NCI-H774 (cell line): ENCODE measurements at places on chromosomes 6 and 20.

DNA sequence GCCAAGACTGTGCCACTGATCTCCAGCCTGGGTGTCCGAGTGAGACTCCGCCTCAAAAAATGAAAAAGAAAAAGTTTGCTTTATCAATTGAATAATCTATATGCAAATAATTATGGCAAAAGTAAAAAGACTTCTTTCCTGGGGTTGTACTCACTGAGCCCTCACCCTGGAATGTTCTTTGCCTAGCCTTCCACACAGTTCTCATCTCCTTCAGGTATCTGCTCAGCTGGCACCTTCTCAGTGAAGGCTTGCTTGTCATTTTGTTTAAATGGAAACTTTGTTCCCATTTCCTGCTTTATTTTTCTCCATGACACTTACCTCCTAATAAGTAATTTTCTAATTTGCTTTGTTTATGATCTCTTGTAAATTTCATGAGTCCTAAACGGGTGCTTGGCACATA, 96.7 kb downstream of the SGK1 start:
- DNase-seq, result no peak

- DNase-seq, result no peak
These were observed 11.9 kb upstream of the TGM3 start for GRCh38 chr20:2283706-2284423.

GRCh38 chr20:16001286-16001685, 572.0 kb downstream of the KIF16B start:
- DNase-seq, result no peak

DNA sequence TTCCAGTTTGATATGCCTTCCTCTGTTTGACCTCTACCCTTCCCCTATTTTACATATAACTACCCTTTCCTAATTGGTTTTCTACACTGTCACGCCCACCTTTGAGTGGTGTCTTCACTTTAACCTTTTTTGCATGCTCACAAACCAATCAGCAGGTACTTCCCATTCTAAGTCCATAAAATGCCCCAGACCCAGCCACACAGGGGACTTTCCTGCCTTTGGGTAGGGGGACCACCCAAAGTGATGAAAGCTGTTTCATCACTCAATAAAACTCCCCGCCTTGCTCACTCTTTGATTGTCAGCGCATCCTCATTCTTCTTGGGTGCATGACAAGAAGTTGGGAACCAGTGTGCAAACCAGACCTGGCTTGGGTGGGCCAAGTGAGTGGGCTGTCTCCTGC, 20.5 kb upstream of the SNRPC start:
- DNase-seq, result no peak

DNA sequence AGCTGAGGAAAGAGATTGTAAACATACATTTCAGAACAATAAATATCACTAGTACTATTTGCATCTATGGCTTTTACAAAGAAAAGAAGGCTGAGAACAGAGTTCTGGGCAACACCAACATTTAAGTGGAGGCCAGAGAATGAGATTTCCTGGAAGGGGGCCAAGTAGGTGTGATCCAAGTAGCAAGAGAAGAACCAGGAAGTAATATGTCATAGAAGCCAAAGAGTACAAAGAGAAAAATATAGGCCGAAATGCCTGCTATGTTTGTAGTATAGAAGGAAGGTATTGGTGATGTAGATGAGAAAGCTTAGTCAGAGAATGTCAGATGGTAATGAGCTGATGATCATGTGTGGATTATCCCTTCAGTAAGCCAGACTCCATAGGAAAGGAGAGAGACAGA, 94.5 kb downstream of the PERP start:
- DNase-seq, result no peak

DNA sequence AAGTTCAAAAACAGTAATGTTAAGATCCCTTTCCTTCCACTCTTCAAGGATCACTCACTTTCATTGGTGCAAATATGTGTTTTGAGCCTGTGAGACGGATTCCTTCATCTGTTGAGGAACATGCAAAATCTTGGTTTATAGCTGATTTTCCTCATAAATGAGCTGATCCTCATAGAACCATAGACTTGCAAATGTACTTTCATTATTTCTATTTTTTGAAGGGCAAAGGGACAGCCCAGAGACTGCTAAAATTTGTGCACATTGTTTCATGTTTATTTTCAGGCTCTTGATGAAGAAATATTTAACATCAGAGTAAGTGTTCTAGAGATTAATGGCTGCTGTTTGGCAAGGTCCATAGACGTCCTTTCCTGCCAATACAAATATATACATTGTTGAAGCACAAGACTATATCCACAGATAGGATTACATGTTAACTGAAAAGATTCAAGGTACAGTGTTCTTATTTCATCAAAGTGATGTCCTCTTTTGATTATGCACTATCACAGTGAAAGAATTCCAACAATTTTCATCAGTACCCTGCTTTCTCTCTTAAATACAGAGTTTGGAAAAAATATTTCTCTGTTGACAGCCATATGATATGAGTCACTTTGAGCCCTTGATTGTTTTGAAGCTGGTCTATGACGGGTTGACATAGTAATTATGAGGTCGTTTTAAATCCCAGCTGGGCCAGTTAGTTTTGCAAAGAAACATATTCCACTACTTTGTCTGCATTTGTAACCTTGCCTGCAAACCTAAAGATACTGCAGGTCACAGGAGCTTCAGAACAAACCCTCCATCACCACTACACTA, 95.7 kb downstream of the FILIP1 start:
- DNase-seq, result no peak

DNA sequence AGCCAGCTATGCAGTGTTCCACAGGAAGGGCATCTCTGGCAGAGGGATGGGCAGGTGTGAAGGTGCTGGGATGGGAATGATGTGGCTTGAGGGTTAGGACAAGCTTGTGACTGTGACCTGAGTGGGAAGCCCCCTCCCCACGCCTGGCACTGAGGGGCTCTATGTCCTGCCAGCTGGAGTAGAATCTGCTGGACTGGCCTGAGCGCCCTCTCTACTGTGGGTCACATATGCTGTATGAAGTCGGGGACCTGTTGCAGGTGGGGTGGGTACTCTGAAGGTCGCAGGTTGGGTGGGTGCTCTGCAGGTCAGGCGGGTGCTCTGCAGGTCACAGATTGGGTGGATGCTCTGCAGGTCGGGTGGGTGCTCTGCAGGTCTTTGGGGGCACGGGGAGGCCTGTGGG, 20.3 kb downstream of the KCNG1 start:
- no peak for DNase-seq

- DNase-seq, result no peak
These were observed 153.6 kb upstream of the CST7 start for GRCh38 chr20:24795436-24795835.

DNA sequence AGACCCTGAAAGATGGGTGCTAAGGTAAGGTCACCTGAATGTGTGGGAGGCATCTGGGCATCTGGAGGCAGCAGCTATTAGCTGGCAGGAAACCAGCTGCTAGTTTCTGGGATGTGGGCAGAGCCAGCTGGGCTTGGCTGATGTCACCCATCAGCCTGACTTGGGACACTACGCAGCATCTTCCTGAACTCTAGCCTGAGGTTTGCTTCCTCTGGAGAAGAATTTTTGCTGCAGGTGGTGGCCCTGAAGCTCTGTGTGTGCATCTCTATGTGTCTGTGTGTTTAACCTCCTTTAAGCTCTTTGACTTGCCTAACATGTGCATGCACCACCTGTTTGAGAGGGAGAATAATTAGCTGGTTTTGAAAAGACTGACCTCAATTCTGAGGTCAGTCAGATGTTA, 465.1 kb upstream of the CHD6 start:
- peak; percentile 31 for DNase-seq

GRCh38 chr20:55471052-55472006, 534.0 kb downstream of the CBLN4 start:
- DNase-seq, result no peak

GRCh38 chr6:3898265-3898994, 49.3 kb downstream of the FAM50B start:
- no peak for DNase-seq

DNA sequence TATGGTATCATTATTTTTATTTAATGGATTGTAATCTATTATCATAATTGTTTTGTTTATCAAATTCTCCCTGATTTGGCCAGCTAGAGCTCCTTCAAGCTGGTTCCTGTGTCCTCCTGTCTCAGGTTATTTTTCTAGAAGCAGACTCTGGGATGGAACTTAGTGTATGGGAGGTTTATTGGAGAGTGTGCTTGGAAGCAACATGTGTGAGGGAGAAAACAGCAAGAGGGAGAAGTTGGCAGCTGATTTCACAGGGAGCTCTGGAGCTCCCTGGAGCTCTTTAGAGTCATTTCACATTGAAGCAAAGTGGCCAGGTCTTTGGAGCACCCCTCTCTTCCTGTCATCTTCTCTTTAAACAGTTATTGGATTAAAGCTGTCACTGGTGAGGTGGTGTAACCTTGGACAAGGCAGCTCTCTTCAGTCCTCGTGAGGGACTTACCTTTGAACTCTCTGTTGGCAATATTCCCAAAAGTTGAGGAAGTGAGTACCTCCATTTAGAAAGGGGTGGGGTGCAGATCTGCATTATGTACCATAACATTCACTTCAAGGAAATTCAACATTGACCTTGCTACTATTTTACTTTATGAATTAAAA, 103.6 kb downstream of the PHF3 start:
- no peak for DNase-seq

DNA sequence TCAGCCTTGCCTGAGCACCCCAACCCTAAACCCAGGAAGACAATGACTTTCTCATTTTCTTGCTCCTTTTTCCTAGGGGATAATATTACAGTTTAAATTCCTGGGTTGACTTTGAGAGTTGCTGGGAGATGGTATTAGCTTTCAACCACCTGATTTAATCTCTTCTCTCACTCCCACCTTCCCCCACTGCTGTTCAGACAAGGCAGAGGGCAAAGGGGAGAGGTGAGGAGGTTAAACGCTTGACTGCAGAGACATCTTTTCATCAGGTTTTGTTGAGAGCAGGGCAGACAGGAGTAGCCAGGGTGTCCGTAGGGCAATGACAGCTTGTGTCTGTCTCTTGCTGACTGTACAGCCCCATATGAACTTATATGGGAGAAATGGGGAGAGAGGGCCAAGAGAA, 811.2 kb downstream of the MAFB start:
- DNase-seq, result no peak

DNA sequence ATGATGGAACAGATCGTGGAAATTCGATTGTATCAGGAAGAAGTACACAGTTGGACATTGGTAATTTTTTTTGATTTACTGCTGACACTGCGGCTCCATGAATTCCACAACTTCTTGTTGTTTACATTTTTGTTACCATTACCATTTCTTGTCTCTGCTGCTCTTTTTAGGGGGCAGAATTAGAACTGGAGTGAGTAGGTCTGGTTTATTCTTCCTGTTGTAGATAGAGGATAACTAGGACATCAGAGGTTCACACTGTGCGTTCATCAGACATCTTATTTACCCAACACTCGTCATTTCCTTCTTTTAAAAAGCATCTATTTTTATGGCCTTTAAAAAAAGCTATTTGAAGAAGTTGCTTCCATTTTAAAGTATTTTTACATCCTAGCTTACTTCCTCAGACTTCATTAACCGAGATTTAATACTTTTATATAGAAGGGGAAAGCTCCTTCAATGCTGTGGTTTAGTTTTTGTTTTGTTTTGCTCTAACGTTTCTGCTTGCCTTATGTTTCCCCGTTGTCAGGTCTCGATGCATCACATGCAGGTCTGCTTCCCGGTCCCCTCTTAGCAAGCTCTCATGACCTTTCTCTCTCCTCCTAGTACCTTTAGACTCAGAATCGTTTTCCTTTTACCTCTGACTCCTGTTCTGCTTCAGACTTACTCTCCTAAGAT, 139.1 kb downstream of the ARID1B start:
- DNase-seq, result no peak

- DNase-seq, result no peak
These were observed 2.7 kb upstream of the MICA start for GRCh38 chr6:31400467-31401289.

GRCh38 chr6:133358574-133359150, 117.5 kb downstream of the EYA4 start:
- peak; percentile 53 for DNase-seq

DNA sequence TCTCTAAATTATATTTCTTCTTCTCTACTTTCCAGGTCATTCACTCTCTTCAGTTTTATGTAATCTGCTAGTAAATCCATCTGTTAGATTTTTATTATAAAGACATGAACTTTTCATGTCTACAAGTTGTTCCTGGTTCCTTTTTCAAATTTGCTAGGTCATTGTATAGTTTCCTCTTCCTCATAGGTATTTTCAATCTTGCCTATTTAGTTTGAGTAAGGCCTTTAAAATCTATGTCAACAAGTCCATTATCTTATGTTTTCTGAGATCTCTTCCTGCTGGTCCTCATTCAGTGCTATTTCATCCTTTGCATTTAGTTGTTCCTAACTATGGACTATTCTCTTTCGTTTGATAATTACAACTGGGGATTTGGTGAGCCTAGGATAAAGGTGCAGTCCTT, 11.0 kb downstream of the RRBP1 start:
- DNase-seq, result no peak
